Activated T-helper 17 cell treated with anti-CD3 and anti-CD28 coated beads, Interleukin-2, amount 50 U/mL, for 72 hours (primary cell): ENCODE measurements at places on chromosomes 4 and X.

DNA sequence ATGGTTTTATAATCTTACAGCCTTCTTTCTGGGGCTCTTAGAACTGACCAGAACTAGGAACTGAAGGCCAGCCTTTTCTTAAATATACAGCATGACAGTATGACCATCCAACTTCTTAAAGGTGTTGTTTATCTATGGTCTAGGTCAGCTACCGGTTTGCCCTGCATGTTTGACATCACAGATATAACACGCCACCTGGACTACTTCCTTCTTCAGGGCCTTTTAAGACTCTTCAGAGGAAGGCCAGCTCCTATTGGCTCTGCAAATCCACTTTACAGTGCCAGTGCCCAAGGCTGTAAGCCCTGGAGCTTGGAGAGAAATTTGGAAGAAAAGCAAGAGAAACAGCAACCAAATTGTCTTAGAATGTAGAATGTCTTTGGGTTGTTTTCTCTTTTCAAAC is 185.5 kb downstream of the MGST2 start:
- ATAC-seq: no peak

DNA sequence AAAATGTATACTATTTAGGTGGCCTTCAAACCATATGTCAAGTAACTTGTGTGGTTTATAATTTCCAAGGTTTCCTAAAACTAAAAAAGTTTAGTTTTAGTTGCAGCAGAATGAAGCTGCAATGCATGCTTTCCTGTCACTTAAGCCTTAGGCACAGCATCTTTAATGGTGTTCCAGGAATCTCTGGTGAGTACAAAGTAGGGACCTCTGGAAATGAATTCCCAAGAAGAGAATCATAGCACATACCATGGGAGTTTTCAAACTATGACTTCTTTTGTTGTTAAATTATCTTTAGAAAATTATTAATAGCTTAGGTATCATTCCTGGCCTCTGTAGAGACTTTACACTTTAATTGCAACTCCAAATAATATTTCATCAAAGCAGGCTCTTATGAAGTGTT is 1005.9 kb upstream of the PABPC4L start:
- no peak for ATAC-seq

GRCh38 chrX:21657318-21658151 is 595 bp downstream of the KLHL34 start:
- peak; percentile 58 for ATAC-seq

GRCh38 chr4:2256781-2257191 is 5.1 kb downstream of the MXD4 start:
- no peak for ATAC-seq

DNA sequence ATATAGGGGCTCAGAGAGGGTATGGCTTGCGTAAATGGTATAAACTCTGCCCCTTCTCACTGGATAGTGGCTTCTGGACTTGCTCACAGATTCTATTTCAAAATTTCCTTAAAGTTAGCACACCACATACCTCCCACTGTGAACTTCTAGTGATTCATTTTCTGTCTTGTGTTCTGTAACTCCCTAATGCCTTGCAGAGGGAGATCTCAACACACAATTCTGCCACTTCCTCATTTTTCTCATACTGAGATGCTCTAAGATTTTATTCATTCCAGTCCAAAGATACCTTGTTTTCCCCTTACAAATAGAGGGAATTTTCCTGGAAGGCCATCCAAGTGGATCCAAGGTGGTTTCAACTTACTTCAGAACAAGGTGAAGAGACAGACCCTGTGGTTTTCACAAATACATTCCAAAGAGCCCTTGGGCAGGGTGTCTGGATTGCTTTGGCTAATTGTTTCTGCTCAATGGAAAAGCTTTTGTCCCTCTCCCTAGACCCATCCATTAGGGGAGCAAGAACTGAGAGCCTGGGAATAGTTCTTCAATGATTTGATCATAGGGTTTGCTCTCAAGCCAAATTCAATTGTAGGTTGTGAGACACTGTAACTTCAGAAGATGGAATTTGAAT is 52.1 kb upstream of the CAPN6 start:
- no peak for ATAC-seq

GRCh38 chrX:150769408-150769807 is 76.2 kb downstream of the MTMR1 start:
- no peak for ATAC-seq

DNA sequence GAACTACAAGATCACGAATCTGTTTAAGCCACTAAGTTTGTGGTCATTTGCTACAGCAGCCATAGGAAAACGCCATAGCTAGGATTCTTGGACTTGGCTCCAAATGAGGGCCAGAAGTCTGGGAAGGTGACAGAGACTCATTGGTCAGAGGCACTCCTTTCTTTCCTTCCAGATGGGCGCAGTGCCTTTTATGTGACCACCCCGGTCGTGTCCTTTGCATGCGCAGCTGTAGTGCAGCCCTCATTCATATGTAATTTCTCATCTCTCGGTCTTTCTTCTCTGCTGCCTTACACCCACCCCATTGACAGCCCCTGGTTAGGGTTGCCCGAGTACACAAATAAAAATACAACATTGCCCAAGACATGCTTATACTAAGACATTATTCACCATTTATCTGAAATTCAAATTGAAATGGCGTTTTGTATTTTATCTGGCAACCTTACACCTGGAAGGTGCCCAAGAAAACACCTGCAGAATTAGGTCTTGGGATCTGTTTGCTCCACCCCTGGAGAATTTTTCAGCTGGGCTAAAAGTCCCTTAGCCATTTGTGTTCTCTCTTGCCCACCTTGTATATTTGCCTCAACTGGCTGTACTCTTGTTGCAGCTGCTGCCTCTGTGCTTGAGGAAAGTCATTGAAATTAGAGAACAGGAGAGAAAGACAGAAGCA is 21.9 kb downstream of the CCKAR start:
- no peak for ATAC-seq

- no peak for ATAC-seq
Measured at GRCh38 chrX:46864606-46865005, 27.8 kb downstream of the RP2 start.

GRCh38 chrX:132365490-132365889 is 123.3 kb downstream of the MBNL3 start:
- ATAC-seq: peak; percentile 66

GRCh38 chr4:167088115-167088514 is 146.2 kb downstream of the SPOCK3 start:
- no peak for ATAC-seq

DNA sequence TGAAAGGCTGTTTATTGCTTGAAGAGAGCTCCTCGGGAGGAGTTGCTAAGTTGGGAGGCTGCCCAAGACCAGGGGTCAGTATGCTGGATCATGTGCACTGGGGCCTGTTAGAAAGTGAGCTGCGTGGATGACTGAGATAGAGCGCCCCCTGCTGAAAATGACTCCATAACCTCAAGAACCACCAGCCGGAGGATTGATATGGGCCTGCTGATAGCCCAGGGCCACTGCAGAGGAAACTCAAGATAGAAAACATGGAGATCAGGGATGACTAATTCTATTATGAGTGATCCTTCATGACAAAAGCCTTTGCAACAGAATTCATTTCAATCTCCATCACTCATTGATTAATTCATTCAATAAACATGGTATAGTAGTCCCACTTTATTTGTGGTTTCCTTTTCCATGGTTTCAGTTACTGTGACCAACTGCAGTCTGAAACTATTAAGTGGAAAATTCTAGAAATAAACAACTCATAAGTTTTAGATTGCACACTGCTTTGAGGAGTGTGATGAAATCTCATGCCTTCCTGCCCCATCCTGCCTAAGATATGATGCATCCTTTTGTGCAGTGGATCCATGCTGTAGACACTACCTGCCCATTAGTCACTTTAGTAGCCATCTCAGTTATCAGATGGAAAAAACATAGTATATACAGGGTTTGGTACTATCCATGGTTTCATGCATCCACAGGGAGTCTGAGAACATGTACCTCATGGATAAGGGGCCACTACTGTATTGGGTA is 126.7 kb upstream of the MBNL3 start:
- peak; percentile 66 for ATAC-seq

GRCh38 chr4:165839615-165840333 is 33.3 kb upstream of the TLL1 start:
- ATAC-seq: no peak

- no peak for ATAC-seq
Measured at GRCh38 chr4:134470544-134470943, 269.0 kb upstream of the PABPC4L start.

GRCh38 chrX:13254076-13254785 is 65.6 kb downstream of the ATXN3L start:
- ATAC-seq: peak; percentile 45

GRCh38 chrX:20718592-20719380 is 452.1 kb upstream of the RPS6KA3 start:
- no peak for ATAC-seq

- no peak for ATAC-seq
Measured at GRCh38 chrX:24243188-24243587, 70.7 kb downstream of the SUPT20HL2 start.

DNA sequence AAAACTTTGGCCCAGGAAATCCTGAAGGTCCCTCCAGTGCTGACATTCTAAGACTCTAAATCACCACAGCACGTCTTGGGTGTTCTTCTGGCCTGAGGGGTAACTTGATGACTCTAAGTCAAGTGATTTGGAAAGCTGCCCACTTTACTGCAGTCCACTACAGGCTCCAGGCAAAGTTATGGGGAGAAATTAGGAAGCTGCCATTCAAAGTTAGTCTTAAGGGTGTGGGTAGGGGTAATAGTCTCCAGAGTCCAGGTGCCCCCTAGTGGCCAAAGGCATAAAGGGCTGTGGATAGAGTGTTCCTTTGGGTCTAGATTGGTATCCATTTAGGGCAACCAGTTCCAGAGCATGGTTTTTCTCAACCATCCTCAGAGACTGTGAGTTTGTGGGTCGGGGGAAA is 38.7 kb upstream of the SLC16A2 start:
- ATAC-seq: peak; percentile 75

GRCh38 chrX:39905538-39905891 is 192.2 kb downstream of the BCOR start:
- no peak for ATAC-seq

DNA sequence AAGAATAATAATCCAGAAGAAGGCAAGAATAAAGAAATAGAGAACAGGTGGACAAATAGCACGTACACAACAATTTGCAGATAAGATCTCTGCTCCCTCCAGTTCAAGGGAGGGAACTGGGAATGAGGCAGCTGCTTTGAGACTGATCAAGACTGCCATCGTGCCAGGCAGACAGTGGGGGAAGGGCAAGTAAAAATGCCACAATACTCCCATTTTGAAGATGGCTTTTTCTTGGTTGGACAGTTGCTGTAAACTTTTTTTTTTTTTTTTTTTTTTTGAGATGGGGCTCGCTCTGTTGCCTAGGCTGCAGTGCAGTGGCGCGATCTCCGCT is 17.2 kb downstream of the USP11 start:
- ATAC-seq: no peak

DNA sequence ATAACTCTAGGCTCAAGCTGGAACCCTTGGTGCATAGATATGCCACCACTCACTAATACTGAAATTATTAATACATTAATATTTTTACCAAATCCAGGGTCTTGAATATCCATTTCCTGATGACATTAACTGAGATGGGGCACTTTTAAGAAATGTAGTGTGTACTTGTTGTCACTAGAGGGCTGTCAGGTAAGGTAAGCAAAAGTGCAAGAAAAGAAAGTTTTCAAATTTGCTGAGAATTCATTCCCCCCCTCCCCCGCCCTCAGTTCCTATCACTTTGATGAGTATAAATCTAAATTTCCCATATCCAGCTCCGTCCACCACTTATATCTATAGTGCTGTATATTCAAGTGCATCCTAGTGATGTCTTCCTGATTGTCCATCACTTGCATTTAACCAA is 20.5 kb upstream of the WDR44 start:
- no peak for ATAC-seq
